ENCODE measurements at places on chromosomes 1 and 21. TPM values are rescaled to one million over a fixed set of nuclear protein-coding genes. Genes with fewer than 3 reads are reported as not detected.

Gene TTC22
- not detected for total RNA-seq

Gene TNFRSF9
- 0.43 TPM for total RNA-seq

Gene CFHR1
- not detected for total RNA-seq

Gene LYPD8
- under 0.01 TPM for total RNA-seq

- no peak for DNase-seq
Measured at GRCh38 chr1:53702341-53702740, 36.6 kb downstream of the GLIS1 start.

DNA sequence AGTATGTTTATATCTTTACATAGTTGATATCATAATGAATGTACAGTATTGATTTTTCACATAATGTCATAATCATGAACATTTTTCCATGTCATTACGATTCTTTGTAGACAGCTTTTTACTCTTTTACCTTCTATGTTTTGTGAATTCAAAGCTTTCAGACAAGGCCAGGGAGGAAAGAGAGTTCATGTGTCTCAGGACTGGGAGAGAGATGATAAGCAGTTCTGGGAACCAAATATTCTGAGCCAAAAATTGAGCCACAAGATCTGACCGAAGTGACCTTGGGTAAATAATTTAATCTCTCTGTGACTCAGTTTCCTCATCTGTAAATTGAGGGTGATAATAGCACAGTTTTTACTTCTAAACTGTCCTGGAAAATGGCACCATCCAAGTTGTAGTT lies 31.8 kb downstream of the CSF1 start:
- no peak for DNase-seq

Gene IGFN1
- under 0.01 TPM for total RNA-seq

- no peak for DNase-seq
Measured at GRCh38 chr1:61004262-61005003, 77.9 kb upstream of the NFIA start.

Gene TGFB2
- total RNA-seq = 28.0 TPM

Data from fibroblast of villous mesenchyme (primary cell).